ENCODE measurements at places on chromosomes 11 and 22. TPM values are rescaled to one million over a fixed set of nuclear protein-coding genes. Genes with fewer than 3 reads are reported as not detected.

GRCh38 chr11:60703374-60703773, 4.0 kb downstream of the MS4A8 start:
- no peaks in the 10 kb centered on the region for H3K36me3 ChIP-seq
- H3K4me1 ChIP-seq = peaks cover 8% of the 10 kb centered on the region
- H3K27me3 ChIP-seq = peaks cover 2% of the 10 kb centered on the region
- DNase-seq = no peak
- H3K4me3 ChIP-seq = no peak overlapping the region

GRCh38 chr22:41963453-41964111, 5.7 kb upstream of the SEPTIN3 start:
- no peaks in the 10 kb centered on the region for H3K27me3 ChIP-seq
- no peaks in the 10 kb centered on the region for H3K36me3 ChIP-seq
- peak overlapping the region; percentile 21 for H3K27ac ChIP-seq
- H3K4me3 ChIP-seq = no peak overlapping the region

Gene PLA2G6
- total RNA-seq = 14.6 TPM

DNA sequence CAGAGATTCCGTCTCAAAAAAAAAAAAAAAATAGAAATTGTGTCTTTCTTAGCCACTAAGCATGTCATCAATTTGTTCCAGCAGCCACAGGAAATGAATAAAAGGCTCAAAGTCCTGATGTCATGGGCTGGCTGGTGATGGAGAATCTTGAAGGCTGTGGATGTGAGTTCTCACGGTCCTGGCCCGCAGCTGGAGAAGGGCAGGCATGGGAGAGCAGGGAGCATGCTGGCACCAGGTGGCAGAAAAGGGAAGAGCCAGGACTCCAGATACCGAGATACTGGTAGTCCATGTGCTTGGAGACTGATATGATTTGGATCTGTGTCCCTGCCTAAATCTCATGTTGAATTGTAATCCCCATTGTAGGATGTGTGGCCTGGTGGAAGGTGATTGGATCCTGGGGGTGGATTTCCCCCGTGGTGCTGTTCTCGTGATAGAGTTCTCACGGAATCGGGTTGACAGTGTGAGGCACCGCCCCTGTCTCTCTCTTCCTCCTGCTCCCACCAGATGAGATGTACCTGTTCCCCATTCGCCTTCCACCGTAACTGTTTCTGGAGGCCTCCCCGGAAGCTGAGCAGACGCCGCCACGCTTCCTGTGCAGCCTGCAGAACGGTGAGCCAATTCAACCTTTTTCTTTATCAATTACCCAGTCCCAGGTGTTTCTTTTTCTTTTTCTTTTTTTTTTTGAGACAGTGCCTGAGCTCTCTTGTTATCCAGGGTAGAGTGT, 18.1 kb downstream of the MRGPRD start:
- no peak for DNase-seq
- no peaks in the 10 kb centered on the region for H3K4me1 ChIP-seq
- H3K27me3 ChIP-seq = no peaks in the 10 kb centered on the region
- H3K4me3 ChIP-seq = no peak overlapping the region
- H3K36me3 ChIP-seq = no peaks in the 10 kb centered on the region

Gene FREY1
- 2.5 TPM for total RNA-seq

DNA sequence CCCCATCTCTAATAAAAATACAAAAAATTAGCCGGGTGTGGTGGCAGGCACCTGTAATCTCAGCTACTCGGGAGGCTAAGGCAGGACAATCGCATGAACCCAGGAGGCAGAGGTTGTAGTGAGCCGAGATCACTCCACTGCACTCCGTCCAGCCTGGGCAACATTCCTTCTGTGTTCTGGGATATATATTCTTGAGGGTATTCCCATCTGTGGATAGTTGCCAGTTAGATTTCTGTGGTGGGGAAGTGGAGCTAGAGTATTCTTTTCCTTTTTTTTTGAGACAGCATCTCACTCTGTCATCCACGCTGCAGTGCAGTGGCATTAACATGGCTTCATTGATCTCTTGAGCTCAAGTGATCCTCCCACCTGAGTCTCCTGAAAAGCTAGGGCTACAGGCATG, 9.1 kb upstream of the ZNF74 start:
- H3K27ac ChIP-seq = no peak overlapping the region
- H3K4me1 ChIP-seq = no peaks in the 10 kb centered on the region
- peaks cover 30% of the 10 kb centered on the region for H3K27me3 ChIP-seq
- no peak overlapping the region for H3K4me3 ChIP-seq

- peaks cover 2% of the 10 kb centered on the region for H3K36me3 ChIP-seq
- no peak overlapping the region for H3K4me3 ChIP-seq
- no peak overlapping the region for H3K27ac ChIP-seq
- H3K27me3 ChIP-seq = no peaks in the 10 kb centered on the region
- H3K4me1 ChIP-seq = no peaks in the 10 kb centered on the region
These were observed 171.3 kb downstream of the WNT11 start for GRCh38 chr11:76035020-76035419.

- H3K4me1 ChIP-seq = no peaks in the 10 kb centered on the region
- H3K36me3 ChIP-seq = peaks cover 11% of the 10 kb centered on the region
- no peak overlapping the region for H3K4me3 ChIP-seq
- no peak overlapping the region for H3K27ac ChIP-seq
- no peak for DNase-seq
- no peaks in the 10 kb centered on the region for H3K27me3 ChIP-seq
These were observed 67.6 kb downstream of the BLID start for GRCh38 chr11:122048401-122048800.

GRCh38 chr22:17205432-17205831, 13.8 kb downstream of the ADA2 start:
- no peaks in the 10 kb centered on the region for H3K27me3 ChIP-seq
- H3K27ac ChIP-seq = no peak overlapping the region
- H3K36me3 ChIP-seq = no peaks in the 10 kb centered on the region
- no peak overlapping the region for H3K4me3 ChIP-seq
- DNase-seq = no peak
- H3K4me1 ChIP-seq = peaks cover 8% of the 10 kb centered on the region

- H3K4me3 ChIP-seq = no peak overlapping the region
- no peak overlapping the region for H3K27ac ChIP-seq
These were observed 31.8 kb upstream of the SLC35C1 start for GRCh38 chr11:45772986-45773785.

DNA sequence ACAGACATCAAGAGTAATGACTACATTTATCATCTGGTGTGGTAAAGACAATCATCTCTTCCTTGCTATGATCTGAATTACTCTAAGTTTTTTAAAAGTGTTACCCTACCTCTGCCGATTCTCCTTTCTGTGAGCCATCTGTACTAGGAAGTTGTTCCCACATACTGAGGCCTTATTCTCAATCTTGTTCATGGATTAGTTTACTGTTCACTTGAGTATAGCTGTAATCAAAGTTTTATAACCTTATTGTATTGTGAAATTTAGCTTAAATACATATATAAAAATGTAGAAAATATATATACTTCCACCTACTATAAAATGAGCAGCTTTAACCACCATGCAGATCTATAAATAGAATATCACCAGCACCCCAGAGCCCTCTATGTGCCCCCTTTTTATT, 2.4 kb upstream of the OR8D2 start:
- H3K36me3 ChIP-seq = no peaks in the 10 kb centered on the region
- no peak for DNase-seq
- H3K4me3 ChIP-seq = no peak overlapping the region
- H3K27ac ChIP-seq = no peak overlapping the region
- no peaks in the 10 kb centered on the region for H3K4me1 ChIP-seq

Gene SYT13
- 1.7 TPM for total RNA-seq

Gene KDM4E
- not detected for total RNA-seq

Gene RPLP2
- total RNA-seq = 1,830 TPM

Gene CSF2RB
- not detected for total RNA-seq

Gene C11orf58
- 187 TPM for total RNA-seq

DNA sequence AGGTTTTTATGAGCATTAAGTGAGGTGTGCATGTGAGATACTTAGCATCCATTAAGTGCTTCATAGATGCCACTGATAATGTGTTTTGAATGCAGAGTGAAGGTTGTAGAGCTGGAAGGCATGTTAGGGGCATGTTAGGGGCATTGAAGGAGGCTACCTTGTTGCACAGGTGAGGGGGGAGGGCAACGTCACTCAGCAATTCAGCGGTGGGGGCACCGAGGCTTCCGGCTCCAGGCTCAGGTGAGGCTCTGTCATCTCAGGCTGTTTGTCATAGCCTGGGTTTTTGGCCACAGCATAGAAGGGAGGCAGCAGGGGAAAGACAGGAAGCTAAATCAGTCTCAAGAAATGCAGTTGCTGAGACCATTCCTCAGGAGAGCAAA, 299.0 kb downstream of the NTM start:
- DNase-seq = no peak
- H3K4me3 ChIP-seq = peak overlapping the region; percentile 56
- no peaks in the 10 kb centered on the region for H3K36me3 ChIP-seq
- H3K4me1 ChIP-seq = peaks cover 57% of the 10 kb centered on the region
- no peaks in the 10 kb centered on the region for H3K27me3 ChIP-seq

Gene WT1
- not detected for total RNA-seq

DNA sequence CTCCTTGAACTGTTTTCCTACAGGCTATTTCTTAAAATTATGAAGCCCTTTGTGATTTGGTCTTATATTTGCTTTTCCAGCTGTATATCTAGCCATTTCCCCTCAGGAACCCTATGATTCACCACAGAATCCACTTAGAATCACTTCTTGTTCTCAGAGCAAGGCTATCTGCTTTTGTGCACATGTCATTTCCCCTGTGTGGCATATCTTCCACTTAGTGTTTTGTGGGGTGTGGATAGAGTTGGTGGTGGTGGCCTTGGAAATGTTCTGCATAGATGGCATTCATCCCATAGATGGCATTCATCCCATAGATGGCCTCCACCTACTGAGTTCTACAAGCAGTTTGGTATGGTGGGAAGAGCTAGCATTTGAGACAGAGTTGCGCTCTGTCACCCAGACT, 44.7 kb downstream of the SWAP70 start:
- no peaks in the 10 kb centered on the region for H3K27me3 ChIP-seq
- H3K4me3 ChIP-seq = no peak overlapping the region
- DNase-seq = no peak
- no peak overlapping the region for H3K27ac ChIP-seq
- peaks cover 8% of the 10 kb centered on the region for H3K4me1 ChIP-seq

- H3K4me1 ChIP-seq = no peaks in the 10 kb centered on the region
These were observed 157.7 kb upstream of the NECTIN1 start for GRCh38 chr11:119886667-119887230.

DNA sequence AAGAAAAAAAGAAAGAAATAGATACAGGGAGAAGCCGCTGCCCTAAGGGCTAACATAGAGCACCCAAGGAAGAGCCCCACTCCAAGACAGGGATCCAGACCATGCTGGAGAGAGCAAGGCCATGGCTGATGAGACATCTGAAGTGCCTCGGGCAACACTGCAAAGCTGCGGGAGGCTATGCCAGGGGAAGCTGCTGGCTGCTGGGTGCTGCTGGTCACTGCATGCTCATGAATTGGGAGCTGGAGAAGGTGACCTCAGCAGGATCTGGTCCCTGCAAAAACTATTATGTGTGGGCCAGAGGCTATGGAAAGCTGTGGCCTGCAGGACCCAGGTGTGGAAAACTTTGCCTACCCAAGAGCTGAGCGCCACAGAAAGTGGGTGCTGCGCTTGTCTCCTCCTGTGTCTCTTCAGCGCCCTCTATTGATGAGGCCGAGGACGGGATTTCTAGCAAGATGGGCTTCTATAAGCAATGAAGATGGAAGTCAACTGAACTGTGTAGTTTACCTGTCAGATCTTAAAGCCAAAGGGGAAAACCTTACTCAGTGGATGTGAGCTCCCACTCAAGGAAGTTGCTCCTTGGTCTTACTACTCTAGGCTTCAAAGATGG, 17.3 kb upstream of the SLC29A2 start:
- no peak overlapping the region for H3K4me3 ChIP-seq
- H3K4me1 ChIP-seq = peaks cover 6% of the 10 kb centered on the region
- H3K27ac ChIP-seq = no peak overlapping the region
- peak; percentile 46 for DNase-seq
- H3K36me3 ChIP-seq = no peaks in the 10 kb centered on the region
- H3K27me3 ChIP-seq = peaks cover 19% of the 10 kb centered on the region

DNA sequence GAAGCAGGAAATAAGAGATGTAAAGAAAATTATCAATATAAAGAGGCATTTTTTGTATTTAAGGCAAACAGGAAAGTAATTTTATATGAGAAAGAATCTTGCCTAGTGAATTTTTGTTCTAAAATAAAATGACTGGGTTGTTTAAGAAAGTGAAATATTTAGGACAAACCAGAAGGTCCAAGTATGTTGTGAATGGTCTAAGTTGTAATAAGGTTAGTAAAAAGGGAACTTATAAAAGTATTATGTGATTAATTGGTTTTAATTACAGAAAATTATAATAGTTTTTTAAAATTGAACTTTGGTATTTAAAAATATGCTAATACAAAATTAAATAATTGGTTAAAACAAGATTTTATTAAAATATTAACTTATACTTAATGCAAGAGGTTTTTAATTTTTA, 26.6 kb upstream of the EI24 start:
- H3K27me3 ChIP-seq = no peaks in the 10 kb centered on the region
- no peaks in the 10 kb centered on the region for H3K4me1 ChIP-seq
- no peak for DNase-seq
- H3K4me3 ChIP-seq = no peak overlapping the region

Gene KCNJ1
- total RNA-seq = not detected

GRCh38 chr11:103737037-103737622, 299.3 kb upstream of the DDI1 start:
- no peaks in the 10 kb centered on the region for H3K27me3 ChIP-seq
- peaks cover 5% of the 10 kb centered on the region for H3K36me3 ChIP-seq
- no peak overlapping the region for H3K4me3 ChIP-seq
- DNase-seq = no peak
- H3K4me1 ChIP-seq = peaks cover 21% of the 10 kb centered on the region

DNA sequence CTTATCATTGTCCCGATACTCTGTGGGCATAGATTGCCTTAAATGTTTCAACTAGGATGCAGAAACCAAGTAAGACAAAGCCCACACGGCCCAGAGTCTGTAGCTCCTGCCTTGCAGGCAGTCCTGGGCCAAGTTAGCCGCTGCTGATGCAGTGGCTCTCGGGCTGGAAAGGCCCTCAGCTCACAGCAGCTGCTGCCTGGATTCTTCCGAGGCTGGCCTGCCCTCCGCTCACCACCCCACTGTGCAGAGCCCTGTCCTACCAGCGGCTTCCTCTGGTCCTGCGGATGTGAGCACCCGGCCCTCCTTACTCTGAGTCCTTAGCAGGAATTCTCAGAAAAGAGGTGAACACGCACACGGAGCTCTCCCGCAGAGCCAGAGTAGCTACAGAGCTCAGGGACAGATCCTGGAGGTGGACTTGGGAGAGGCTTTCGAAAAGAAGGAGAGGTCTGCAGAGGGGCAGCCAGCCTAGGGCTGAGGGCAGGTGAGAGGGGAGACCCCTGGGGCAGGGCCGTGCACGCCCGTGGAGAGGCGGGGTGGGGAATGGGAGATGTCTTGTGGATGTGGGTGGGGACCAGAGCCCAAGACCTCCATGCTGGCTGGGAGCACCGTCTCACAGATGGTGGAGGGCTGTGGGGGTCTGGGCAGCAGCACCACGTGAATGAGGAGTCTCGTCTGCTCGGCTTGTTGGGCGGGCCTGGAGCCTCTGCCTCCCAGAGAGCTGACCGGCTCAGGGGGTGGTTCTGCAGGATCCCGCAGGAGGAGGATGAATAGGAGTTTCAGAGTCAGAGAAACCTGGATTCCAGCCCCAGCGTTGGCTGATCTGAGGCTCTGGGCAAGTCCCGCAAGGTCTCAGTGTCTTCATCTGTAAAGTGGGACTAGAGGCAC, 117.4 kb upstream of the B3GAT1 start:
- H3K36me3 ChIP-seq = no peaks in the 10 kb centered on the region
- DNase-seq = no peak
- peaks cover 19% of the 10 kb centered on the region for H3K4me1 ChIP-seq
- no peaks in the 10 kb centered on the region for H3K27me3 ChIP-seq
- H3K4me3 ChIP-seq = no peak overlapping the region

Measured in neural crest cell (in vitro differentiated cells).